Hepatocyte (in vitro differentiated cells): ENCODE measurements at places on chromosomes 1 and 21. TPM values are rescaled to one million over a fixed set of nuclear protein-coding genes. Genes with fewer than 3 reads are reported as not detected.

The ABCA4 gene
- polyA plus RNA-seq = 1.4 and 2.1 TPM in 2 replicates

DNA sequence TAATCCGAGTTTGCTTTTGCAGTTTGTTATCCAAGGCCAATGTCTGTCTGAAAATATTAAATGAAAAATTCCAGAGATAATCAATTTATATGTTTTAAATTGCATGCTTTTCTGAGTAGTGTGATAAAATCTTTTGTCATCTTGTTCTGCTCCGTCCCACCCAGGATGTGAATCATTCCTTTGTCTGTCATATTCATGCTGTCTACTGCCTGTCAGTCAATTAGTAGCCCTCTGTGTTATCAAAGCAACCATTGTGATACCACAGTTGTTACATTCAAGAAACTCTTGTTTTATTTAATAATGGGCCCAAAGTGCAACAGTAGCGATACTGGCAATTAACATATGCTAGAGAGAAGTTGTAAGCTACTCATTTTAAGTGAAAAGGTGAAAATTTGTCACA lies 819.3 kb downstream of the BRINP3 start:
- H3K4me1 ChIP-seq = no peaks in the 10 kb centered on the region
- H3K4me3 ChIP-seq = no peak overlapping the region
- no peaks in the 10 kb centered on the region for H3K27me3 ChIP-seq
- H3K27ac ChIP-seq = no peak overlapping the region
- no peaks in the 10 kb centered on the region for H3K36me3 ChIP-seq

GRCh38 chr1:9419369-9420041 lies 119.8 kb upstream of the SLC25A33 start:
- no peak for DNase-seq
- H3K4me3 ChIP-seq = no peak overlapping the region
- H3K36me3 ChIP-seq = no peaks in the 10 kb centered on the region
- no peaks in the 10 kb centered on the region for H3K27me3 ChIP-seq

- no peak for DNase-seq
- H3K27me3 ChIP-seq = no peaks in the 10 kb centered on the region
- H3K27ac ChIP-seq = no peak overlapping the region
- no peak overlapping the region for H3K4me3 ChIP-seq
- H3K4me1 ChIP-seq = no peaks in the 10 kb centered on the region
These were observed 8.3 kb downstream of the OXCT2 start for GRCh38 chr1:39762550-39763540.

DNA sequence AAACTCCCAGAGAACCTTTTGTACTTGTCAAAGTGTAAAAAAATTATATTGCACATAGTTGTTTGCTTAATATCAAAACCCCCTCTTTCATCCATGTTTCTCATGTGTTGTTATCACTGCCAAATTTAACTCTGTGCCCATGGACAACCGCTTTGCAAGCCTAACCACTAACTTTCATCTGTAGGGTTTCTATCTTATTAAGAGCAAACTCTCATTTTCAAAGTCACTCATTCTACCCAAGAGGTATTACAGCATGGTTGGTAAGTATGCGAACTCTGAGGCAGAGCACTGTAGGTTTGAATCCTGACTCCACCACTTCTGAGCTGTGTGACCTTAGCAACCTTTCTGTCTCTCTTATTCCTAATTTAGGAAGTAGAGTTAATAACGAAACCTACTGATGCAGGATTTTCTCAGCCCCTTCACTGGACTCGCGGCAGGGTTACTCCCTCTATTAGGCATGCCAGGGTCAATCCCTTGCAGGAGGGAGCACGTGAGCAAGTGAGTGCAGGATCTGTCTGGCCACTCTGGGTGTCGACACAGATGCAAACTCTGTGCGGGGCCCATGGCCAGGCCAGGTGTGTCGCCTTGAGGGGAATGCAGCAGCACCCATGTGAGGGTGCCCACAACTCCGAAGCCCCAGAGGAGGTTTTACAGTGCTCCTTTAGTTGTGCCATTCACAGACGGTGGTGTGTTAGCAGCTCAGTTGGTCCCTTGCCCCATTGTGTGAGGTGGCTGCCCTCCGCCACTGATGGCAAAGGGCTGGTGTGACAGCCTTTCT lies 361.5 kb upstream of the ADGRL2 start:
- no peak overlapping the region for H3K27ac ChIP-seq
- no peak for DNase-seq
- no peaks in the 10 kb centered on the region for H3K27me3 ChIP-seq
- no peaks in the 10 kb centered on the region for H3K36me3 ChIP-seq
- H3K4me1 ChIP-seq = peaks cover 4% of the 10 kb centered on the region

The TOR1AIP1 gene
- 18.8 and 25.9 TPM in 2 replicates for polyA plus RNA-seq

GRCh38 chr1:238401144-238401543 lies 510.4 kb upstream of the ZP4 start:
- H3K4me3 ChIP-seq = no peak overlapping the region
- H3K27ac ChIP-seq = no peak overlapping the region
- no peaks in the 10 kb centered on the region for H3K27me3 ChIP-seq
- no peaks in the 10 kb centered on the region for H3K4me1 ChIP-seq

The LYPD8 gene
- not detected in 2 replicates for polyA plus RNA-seq

DNA sequence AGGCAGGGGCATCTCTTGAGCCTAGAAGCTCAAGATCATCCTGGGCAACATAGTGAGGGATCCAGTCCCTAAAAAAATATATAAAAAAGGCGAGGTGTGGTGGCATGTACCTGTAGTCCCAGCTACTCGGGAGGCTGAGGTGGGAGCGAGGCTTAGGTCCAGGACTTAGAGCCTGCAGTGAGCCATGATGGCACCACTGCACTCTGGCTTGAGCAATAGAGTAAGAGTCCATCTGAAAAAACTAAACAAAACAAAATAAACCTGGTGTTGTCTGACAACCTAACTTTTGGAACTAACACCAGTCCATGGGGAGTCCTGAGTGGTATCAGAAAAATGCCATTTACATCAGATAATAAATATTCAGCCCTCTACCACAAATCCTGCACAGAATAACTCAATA lies 110.1 kb upstream of the NRIP1 start:
- H3K27ac ChIP-seq = no peak overlapping the region
- no peaks in the 10 kb centered on the region for H3K36me3 ChIP-seq
- no peaks in the 10 kb centered on the region for H3K27me3 ChIP-seq
- no peaks in the 10 kb centered on the region for H3K4me1 ChIP-seq

The CCDC30 gene
- polyA plus RNA-seq = 1.9 and 2.6 TPM in 2 replicates

DNA sequence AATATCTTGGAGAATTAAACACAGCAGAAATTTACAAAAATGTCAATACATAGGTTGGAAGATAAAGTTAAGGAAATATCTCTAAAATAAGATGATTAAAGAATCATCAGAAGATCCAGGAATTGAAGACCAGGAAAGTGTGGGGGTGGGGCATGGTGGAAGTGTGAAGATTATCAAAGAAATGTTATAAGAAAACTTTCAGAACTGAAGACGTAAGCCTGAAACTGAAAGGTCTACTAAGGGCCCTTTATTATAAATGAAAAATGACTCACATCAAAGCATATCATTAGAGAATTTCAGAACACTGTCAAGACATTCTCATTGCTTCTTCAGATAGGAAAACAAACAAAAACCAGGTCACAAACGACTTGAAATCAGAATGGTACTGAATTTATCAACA lies 92.4 kb upstream of the DPT start:
- no peaks in the 10 kb centered on the region for H3K27me3 ChIP-seq
- H3K36me3 ChIP-seq = no peaks in the 10 kb centered on the region
- no peak overlapping the region for H3K4me3 ChIP-seq
- no peak overlapping the region for H3K27ac ChIP-seq

- DNase-seq = no peak
- H3K4me1 ChIP-seq = no peaks in the 10 kb centered on the region
- H3K27ac ChIP-seq = no peak overlapping the region
- H3K4me3 ChIP-seq = no peak overlapping the region
- H3K36me3 ChIP-seq = no peaks in the 10 kb centered on the region
These were observed 12.8 kb downstream of the S100A7 start for GRCh38 chr1:153447498-153448170.

The IPO9 gene
- polyA plus RNA-seq = 41.2 and 45.2 TPM in 2 replicates

The SCAF4 gene
- polyA plus RNA-seq = 33.1 and 34.5 TPM in 2 replicates
